GM04504 (cell line): ENCODE measurements at places on chromosomes 12 and 14.

DNA sequence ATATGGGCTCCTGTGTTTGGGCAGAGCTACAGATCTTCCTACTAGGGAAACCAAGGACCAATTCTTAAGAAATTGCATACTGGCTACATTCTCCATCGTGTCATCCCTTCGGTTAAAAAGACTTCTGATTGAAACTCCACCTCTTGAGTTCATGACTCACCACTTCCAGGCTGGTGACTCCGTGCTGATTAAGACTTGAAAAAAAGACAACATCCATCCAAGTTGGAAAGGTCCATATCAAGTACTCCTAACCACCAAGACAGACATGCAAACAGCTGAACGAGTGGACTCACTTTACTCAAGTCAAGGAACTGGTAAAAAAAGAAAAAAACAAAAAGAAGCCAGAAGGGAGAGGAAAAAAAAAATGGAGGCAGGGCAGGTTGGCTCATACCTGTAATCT is 63.4 kb downstream of the APOBEC1 start:
- peak; percentile 13 for DNase-seq

DNA sequence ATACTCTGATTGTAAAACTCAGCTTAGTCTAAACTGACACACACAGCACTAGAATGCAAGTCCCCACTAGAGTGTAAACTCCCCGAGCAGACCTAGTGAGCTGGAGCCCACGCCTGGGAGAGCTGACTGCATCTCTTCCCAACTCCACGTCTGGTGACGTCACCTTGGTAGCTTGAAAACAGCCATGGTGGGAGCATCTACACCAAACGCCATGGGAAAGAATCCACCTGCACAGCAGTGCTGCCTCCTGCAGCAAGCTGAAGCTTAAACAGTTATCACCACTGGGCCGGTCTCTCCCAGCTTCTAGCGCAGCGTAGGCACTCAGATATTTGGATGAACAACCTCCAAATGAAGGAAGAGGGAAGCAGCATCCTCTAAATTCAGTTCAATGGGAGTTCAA is 4.3 kb upstream of the PAPLN start:
- no peak for DNase-seq

- DNase-seq, result no peak
Observed at GRCh38 chr12:42510823-42511222, 78.7 kb downstream of the PRICKLE1 start.

GRCh38 chr12:62123721-62124203 is 136.4 kb upstream of the USP15 start:
- DNase-seq, result peak; percentile 9

DNA sequence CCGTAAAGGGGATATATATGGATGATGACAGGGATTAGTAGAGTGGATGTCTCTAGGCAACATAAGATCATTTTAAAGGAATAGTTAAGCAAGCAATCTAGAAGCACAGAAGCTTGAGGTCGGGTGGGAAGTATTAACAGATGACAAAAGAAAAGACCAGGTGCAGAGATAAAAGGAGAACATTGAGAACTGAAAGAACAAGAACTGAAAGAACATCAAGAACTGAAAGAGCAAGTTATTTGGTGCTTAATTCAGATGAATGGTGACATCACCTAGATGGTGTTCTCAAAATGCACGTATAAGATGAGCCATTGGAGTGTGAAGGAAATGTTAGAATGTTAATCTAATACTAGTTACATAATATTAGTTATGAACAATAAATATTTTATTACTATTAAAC is 224.0 kb upstream of the PDE3A start:
- no peak for DNase-seq

DNA sequence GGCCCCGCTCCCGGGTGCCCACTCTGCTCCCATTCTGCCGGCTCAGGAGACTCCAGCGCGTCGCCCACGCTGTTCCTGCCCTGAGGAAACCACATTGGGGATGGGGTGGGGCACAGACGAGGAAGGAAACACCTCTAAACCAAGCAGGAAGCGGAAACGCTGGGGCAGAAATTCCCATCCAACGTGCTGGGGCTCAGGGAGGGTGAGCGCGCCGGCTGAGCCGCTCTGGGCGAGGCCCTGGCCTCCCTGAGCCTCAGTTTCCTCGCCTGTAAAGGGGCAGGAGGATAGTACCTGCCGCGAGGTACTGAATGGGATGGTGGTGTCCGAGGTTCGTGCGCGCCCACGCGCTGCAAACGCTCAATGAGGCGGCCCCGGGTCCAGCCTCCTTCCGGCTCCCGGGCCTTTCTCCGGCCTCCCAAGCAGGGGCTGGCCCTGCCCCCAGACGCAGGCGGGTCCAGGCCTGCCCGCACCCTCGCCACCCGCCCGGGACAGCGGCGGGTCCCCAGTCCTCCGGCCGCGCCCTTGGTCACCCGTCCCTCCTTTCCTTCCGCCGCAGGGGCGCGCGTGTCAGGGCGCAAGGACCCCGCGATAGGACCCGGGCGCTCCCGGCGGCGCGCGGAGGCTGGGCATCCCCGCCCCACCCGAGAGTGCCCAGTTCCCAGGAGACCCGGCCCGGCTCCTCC is 673 bp downstream of the BEGAIN start:
- DNase-seq, result no peak

GRCh38 chr14:105927096-105928060 is 401.0 kb downstream of the TMEM121 start:
- DNase-seq, result no peak

- no peak for DNase-seq
Observed at GRCh38 chr12:110647631-110648040, 33.7 kb downstream of the TCTN1 start.

DNA sequence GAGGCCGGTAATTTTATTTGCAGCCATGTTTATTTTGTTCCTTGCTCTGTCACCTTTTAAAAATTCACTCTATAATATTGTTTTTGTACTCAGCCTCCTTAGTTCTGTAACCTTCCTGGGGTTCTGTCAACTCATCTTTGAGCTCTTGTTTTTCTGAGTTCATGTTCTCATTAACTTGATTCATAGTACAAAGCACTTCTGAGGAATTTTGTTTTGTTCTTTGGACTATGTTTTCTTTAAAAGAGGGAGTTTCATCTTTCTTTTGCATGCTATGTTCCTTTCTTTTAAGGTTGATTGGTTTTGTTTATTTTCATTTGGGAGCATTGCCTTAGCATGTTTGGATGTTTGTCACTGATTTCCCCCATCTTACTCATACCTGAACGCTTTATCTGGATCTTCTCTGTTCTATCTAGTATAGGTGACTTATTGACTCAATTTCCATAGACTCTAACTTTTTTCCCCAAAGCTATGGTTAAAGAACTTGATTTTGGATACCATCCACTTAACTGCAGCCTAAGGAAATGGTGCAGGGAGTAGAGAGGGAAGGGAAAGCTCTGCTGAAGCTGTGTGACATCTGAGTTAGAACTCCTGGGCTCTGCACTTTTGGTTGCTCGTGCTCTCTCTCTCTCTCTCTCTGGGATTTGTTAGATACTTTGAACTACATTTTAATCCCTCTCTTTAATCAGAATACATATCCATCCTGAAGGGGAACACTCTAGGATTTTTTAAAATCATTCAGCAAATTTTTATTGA is 268.5 kb downstream of the PAWR start:
- DNase-seq, result no peak

GRCh38 chr12:91928501-91928900 is 217.1 kb downstream of the BTG1 start:
- DNase-seq, result no peak

- no peak for DNase-seq
Observed at GRCh38 chr14:50667684-50667995, 466 bp downstream of the SAV1 start.

DNA sequence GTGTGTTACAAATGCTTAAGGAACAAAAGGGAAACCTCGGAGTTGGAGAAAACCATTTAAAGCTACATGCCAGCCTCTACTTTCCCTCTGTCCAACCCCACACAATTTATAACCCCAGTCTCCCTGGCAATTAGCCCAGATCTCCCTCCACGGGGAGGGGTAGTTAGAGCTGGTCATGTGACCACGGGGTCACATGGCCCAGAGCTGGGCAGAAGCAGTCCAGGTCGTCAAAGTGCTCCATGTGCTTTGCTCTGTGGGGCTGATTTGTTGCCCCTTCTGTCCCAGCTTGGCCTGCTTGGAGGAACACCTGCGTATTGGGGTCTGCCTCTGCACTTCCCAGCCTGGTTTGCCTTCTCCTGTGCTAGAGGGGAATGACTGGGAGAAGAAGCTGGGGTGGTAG is 219.1 kb downstream of the RBM19 start:
- no peak for DNase-seq

GRCh38 chr12:122276242-122276641 is 9.9 kb upstream of the VPS33A start:
- DNase-seq, result no peak

GRCh38 chr12:129676411-129676810 is 227.4 kb downstream of the TMEM132D start:
- DNase-seq, result no peak
